Ascending aorta (tissue), 2 donors: ENCODE measurements at places on chromosomes 7 and 10. TPM values are rescaled to one million over a fixed set of nuclear protein-coding genes. Genes with fewer than 3 reads are reported as not detected.

Gene COL26A1
- total RNA-seq: not detected

Gene PAXIP1
- total RNA-seq: 1.7 TPM

Gene NEUROD6
- total RNA-seq: not detected

Gene ICA1
- total RNA-seq: 18.3 TPM

Gene H2BK1
- total RNA-seq: not detected

Gene EBLN1
- not detected for total RNA-seq

Gene CDH23
- 40.9 TPM for total RNA-seq

DNA sequence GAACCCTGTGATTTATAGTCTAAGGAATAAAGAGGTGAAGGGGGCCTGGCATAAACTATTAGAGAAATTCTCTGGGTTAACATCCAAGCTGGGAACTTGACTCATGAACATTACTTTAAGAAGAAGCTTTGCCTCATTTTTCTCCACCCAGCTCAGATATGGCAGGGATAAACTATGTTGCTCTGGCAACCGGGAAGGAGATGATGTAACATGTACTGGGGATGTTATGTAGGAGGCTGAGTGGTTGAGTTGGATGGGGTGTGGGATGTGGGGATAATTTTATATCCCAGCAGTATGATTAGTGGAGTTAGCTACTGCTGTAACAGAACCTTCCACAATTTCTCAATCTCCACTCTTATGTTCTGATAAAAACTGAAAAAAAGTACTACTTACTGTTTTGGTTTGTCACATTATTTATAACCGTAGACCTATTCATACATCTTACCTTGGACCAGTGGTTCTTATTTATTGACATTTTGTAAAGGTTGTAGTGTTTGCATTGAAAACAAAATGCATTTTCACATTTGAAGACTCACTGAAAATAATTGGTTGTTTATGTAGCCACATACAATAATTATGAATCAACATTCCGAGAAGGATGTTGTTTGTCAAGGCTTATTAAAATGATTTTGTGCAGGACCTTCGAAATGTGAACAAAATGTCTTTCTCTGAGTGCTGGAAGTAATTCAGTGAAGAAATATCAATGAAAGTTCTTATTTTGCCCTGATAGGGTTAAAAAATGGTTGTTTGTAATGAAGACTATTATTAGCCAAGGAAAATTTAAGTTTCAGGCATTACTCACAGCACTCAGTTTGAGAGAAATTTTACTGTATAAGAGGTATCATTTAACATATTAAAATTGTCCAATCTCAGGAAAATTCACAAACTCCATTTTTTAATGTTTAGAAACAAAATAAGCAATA, 1.3 kb downstream of the OR2F2 start:
- H3K27ac ChIP-seq: no peak overlapping the region
- no peak for DNase-seq
- peaks cover 3% of the 10 kb centered on the region for H3K4me1 ChIP-seq
- H3K27me3 ChIP-seq: no peaks in the 10 kb centered on the region
- no peak overlapping the region for H3K4me3 ChIP-seq
- H3K36me3 ChIP-seq: no peaks in the 10 kb centered on the region

DNA sequence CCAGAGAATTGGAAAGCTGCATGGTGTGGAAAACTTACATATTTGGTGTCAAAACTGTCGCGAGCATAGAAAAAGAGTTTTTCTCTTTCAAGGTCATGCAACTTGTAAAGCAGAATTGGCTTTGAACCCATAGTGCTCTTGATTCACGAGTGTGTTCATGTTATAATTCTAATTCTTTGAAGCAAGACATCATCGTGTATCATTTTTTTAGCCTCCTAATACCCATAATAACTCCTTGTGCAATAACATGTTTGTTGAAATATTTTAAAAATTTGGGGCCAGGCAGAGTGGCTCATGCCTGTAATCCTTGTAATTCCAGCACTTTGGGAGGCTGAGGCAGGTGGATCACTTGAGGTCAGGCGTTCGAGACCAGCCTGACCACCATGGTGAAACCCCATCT, 4.2 kb downstream of the CCL24 start:
- H3K36me3 ChIP-seq: no peaks in the 10 kb centered on the region
- no peaks in the 10 kb centered on the region for H3K4me1 ChIP-seq
- DNase-seq: no peak
- H3K27ac ChIP-seq: no peak overlapping the region
- no peak overlapping the region for H3K4me3 ChIP-seq

DNA sequence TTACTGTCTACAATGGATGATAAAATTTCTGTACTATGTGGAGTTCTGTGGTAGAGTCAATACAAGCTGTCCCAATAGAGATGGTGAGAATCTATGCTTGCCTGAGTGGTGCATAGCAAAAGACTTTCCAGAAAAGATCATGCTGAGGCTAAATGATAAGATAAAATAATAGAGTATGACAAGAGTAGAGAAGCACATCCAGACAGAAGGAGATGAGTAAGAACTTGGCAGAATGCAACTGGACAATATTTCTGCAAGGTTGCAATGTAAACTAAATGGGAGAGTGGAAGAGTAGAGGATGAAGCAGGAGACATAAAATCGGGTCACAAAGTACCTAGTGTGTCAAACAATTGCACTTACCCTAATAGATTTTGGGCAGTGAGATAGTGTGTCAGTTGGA, 347.6 kb downstream of the MDFIC start:
- no peaks in the 10 kb centered on the region for H3K36me3 ChIP-seq
- no peak overlapping the region for H3K27ac ChIP-seq
- DNase-seq: no peak
- no peak overlapping the region for H3K4me3 ChIP-seq
- H3K27me3 ChIP-seq: no peaks in the 10 kb centered on the region

GRCh38 chr7:128053023-128053422, 21.8 kb upstream of the LRRC4 start:
- no peaks in the 10 kb centered on the region for H3K4me1 ChIP-seq
- H3K27ac ChIP-seq: no peak overlapping the region
- H3K36me3 ChIP-seq: no peaks in the 10 kb centered on the region
- DNase-seq: no peak
- H3K4me3 ChIP-seq: no peak overlapping the region
- H3K27me3 ChIP-seq: no peaks in the 10 kb centered on the region

DNA sequence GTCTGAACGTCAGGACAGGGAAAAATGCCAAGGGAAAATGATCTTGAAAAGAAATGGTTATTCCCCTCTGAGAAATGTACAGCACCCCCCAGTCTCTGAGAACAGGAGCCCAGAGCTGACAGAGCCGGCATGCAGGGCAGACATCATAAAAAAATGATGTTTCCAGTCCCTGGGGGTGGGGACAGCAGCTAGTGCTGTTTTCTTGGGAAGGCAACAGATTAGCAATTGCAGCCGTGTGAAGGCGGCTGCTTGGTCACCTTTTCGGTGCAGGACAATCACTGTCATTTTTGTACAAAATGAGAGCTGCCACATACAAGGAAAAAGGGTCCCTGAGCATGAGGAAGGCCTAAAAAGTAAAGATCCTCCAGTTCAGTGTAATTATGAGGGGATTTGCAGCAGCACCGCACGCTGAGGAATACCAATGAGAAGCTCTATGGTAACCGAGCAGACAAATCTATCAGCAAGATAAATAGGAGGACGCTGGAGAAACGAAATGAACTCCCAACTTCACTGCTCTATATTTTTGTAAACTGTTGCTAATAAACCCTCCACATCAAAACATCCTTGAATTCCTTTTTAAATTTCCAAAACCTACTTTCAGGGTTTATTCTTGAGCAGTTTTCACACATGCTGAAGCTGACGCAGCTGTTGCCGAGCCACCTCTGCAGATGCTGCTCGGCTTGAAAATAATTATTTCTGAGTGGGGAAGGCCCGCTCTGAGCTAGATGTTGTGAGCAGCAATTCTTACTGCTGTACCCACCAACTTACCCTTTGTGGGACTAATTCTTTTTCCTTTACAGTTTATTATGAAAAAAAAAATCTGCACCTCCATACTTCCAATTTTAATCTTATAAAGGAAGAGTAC, 98.2 kb upstream of the NEBL start:
- no peak for DNase-seq
- no peak overlapping the region for H3K27ac ChIP-seq
- no peaks in the 10 kb centered on the region for H3K4me1 ChIP-seq
- H3K4me3 ChIP-seq: no peak overlapping the region
- no peaks in the 10 kb centered on the region for H3K27me3 ChIP-seq
- no peaks in the 10 kb centered on the region for H3K36me3 ChIP-seq

GRCh38 chr10:123848564-123849457, 42.8 kb downstream of the CPXM2 start:
- no peak overlapping the region for H3K27ac ChIP-seq
- H3K4me3 ChIP-seq: no peak overlapping the region
- no peaks in the 10 kb centered on the region for H3K36me3 ChIP-seq
- no peaks in the 10 kb centered on the region for H3K27me3 ChIP-seq
- no peak for DNase-seq

GRCh38 chr7:136617176-136617575, 251.3 kb upstream of the CHRM2 start:
- H3K27ac ChIP-seq: no peak overlapping the region
- H3K27me3 ChIP-seq: no peaks in the 10 kb centered on the region
- no peaks in the 10 kb centered on the region for H3K36me3 ChIP-seq
- DNase-seq: no peak
- no peak overlapping the region for H3K4me3 ChIP-seq

DNA sequence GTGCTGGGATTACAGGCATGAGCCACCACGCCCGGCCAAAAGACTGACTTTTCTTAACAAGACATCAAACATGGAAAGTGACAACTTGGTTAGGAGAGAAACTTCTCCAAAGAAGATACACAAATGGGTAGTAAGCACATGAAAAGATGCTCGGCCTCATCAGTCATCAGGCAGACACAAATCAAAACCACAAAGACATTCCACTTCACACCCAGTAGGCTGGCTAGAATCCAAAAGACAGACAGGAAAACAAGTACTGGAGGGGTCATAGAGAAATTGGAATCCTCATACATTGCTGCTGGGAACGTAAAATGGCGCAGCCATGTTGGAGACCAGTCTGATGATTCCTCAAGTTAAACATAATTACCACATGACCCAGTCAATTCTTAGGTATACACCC, 16.4 kb downstream of the SEPHS1 start:
- no peaks in the 10 kb centered on the region for H3K4me1 ChIP-seq
- no peak for DNase-seq
- H3K36me3 ChIP-seq: peaks cover 76% of the 10 kb centered on the region
- no peaks in the 10 kb centered on the region for H3K27me3 ChIP-seq
- H3K27ac ChIP-seq: no peak overlapping the region
- H3K4me3 ChIP-seq: no peak overlapping the region

GRCh38 chr10:15043674-15044073, at the start of gene OLAH:
OLAH (plus strand) TSS chr10:15043943; CDS start chr10:15047289, 3,346 bp downstream.
- H3K27me3 ChIP-seq: no peaks in the 10 kb centered on the region
- no peak for DNase-seq
- no peak within 1 kb of the TSS for H3K4me3 ChIP-seq
- H3K36me3 ChIP-seq: no peaks in the 10 kb centered on the region
- H3K27ac ChIP-seq: no peak within 1 kb of the TSS

DNA sequence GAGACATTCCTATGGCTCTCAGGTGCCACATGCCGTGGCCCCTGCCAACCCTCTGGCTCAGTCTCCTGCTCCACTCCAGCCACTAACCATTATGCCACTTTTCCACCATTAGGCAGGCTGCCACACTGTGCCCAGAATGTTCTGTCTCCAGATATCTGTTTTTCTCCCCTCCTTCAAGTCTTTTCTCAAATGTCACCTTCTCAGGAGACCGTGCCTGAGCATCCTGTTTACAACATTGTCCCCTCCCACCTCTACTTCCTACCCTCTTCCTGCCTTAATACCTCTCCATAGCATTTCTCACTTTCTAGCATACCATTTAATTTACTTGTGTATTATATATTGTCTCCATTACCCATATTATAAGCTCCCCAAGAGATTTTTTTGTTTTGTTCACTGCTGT, 162.5 kb upstream of the LYZL2 start:
- H3K36me3 ChIP-seq: no peaks in the 10 kb centered on the region
- no peak for DNase-seq
- no peak overlapping the region for H3K4me3 ChIP-seq
- H3K27me3 ChIP-seq: no peaks in the 10 kb centered on the region
- H3K4me1 ChIP-seq: no peaks in the 10 kb centered on the region
- H3K27ac ChIP-seq: no peak overlapping the region

- H3K4me1 ChIP-seq: no peaks in the 10 kb centered on the region
- H3K27me3 ChIP-seq: no peaks in the 10 kb centered on the region
- H3K36me3 ChIP-seq: no peaks in the 10 kb centered on the region
- DNase-seq: no peak
- no peak overlapping the region for H3K27ac ChIP-seq
Observed at GRCh38 chr10:80701706-80702105, 164.0 kb downstream of the SH2D4B start.

DNA sequence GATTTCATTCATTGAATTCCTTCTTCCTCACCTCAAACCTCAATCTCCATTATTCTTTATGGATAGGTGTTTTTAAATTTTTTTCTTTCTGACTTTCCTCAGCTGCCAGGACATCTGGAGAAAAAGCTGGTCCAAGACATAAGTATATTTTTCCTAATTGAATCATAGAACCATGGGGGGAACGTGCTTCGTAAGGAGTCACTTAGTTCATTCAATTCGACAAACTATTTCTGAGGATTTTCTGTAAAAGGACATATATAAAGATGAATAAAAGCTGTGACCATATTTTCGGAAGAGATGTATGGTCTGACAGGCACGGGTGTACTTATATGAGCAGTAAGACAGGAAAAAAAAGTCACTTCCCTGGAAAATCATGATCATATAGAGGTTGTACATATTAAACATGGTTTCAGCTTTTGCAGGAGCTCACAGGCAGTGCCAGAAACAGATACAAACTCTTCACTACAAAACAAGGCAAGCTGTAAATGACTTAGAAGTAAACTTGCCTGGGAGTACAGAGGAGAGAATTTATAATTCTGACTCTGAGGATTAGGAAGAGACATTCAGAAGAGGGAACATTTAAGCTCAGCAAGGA, 88.2 kb upstream of the EGR2 start:
- H3K36me3 ChIP-seq: no peaks in the 10 kb centered on the region
- H3K4me1 ChIP-seq: no peaks in the 10 kb centered on the region
- H3K4me3 ChIP-seq: no peak overlapping the region
- no peak overlapping the region for H3K27ac ChIP-seq
- DNase-seq: no peak
- no peaks in the 10 kb centered on the region for H3K27me3 ChIP-seq

DNA sequence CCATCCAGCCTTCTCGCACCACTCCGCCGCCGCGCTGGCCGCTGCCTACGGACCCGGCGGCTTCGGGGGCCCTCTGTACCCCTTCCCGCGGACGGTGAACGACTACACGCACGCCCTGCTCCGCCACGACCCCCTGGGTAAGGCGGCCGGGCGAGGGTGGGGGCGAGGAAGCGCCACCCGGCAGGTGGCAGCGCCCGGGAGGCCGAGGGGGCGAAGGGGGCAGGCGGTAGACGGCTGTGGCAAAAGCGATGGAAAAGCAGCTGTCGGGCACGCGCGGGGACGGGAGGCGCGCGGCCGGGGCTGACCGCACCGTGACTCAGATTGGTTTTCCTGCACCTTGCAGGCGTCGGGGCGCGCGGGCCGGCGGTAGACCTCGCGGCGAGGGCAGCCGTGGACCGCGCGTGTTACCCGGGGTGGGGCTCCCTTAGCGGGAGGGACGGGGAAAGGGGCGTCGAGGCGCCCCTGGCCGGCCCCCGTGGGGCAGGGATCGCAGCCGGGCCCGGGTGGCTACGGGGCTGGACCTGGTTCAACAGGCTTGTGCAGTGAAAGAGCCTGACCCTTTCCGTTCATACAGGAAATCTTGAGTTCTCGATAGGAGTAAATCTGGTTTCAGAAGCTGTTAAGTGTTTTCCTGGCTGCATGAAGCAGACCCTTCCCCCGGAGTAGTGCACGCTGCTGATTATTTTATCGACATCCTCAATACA, 608 bp downstream of the HHEX start:
- no peaks in the 10 kb centered on the region for H3K36me3 ChIP-seq
- DNase-seq: no peak
- H3K4me3 ChIP-seq: peak overlapping the region; percentile 70
- no peaks in the 10 kb centered on the region for H3K27me3 ChIP-seq
- H3K4me1 ChIP-seq: no peaks in the 10 kb centered on the region
